ENCODE measurements at places on chromosomes 12 and 14. TPM values are rescaled to one million over a fixed set of nuclear protein-coding genes. Genes with fewer than 3 reads are reported as not detected.

NINJ2 gene
- total RNA-seq: 8.7 TPM

CD4 gene
- total RNA-seq: 126 TPM

DMAC2L gene
- total RNA-seq: 14.9 TPM

DLGAP5 gene
- total RNA-seq: 0.73 TPM

ZNF605 gene
- 5.1 TPM for total RNA-seq

ACVRL1 gene
- 0.16 TPM for total RNA-seq

SYCP3 gene
- 0.91 TPM for total RNA-seq

KRT75 gene
- total RNA-seq: not detected

PLEKHG7 gene
- total RNA-seq: 0.30 TPM

OR6J1 gene
- total RNA-seq: not detected

ENDOU gene
- total RNA-seq: not detected

KRT81 gene
- total RNA-seq: 0.30 TPM

FAM222A gene
- 1.5 TPM for total RNA-seq

APOF gene
- not detected for total RNA-seq

OR4K14 gene
- not detected for total RNA-seq

ALDH2 gene
- total RNA-seq: 2.5 TPM

SRGAP1 gene
- 0.25 TPM for total RNA-seq

TAS2R50 gene
- 1.6 TPM for total RNA-seq

CKB gene
- 6.6 TPM for total RNA-seq

FBXO21 gene
- 47.8 TPM for total RNA-seq

RASSF8 gene
- total RNA-seq: 0.50 TPM

ABCC9 gene
- total RNA-seq: not detected

OAS1 gene
- 8.5 TPM for total RNA-seq

LBHD2 gene
- total RNA-seq: not detected

C12orf60 gene
- total RNA-seq: 1.4 TPM

FAIM2 gene
- total RNA-seq: 0.30 TPM

RIN3 gene
- 107 TPM for total RNA-seq

KRT82 gene
- not detected for total RNA-seq

TPH2 gene
- total RNA-seq: not detected

SLC7A8 gene
- total RNA-seq: 8.1 TPM

CLEC6A gene
- not detected for total RNA-seq

KLRC3 gene
- total RNA-seq: 1.6 TPM

DHH gene
- total RNA-seq: 0.32 TPM

INHBC gene
- not detected for total RNA-seq

KCNMB4 gene
- 0.79 TPM for total RNA-seq

ACOT6 gene
- total RNA-seq: not detected

SLC4A8 gene
- total RNA-seq: 1.1 TPM

TAS2R10 gene
- not detected for total RNA-seq

PPTC7 gene
- 37.3 TPM for total RNA-seq

LGMN gene
- 6.2 TPM for total RNA-seq

EML5 gene
- 4.0 TPM for total RNA-seq

TMEM179 gene
- not detected for total RNA-seq

ZFP36L1 gene
- 123 TPM for total RNA-seq

EFS gene
- 0.15 TPM for total RNA-seq

PTGDR gene
- total RNA-seq: 1.8 TPM

KRT77 gene
- total RNA-seq: not detected

KCNJ8 gene
- total RNA-seq: 0.41 TPM

SERPINA4 gene
- total RNA-seq: not detected

PTGER2 gene
- 54.7 TPM for total RNA-seq

CBLN3 gene
- 5.0 TPM for total RNA-seq

SLC16A7 gene
- 49.8 TPM for total RNA-seq

JAG2 gene
- 0.76 TPM for total RNA-seq

POLE gene
- 70.4 TPM for total RNA-seq

All from T-cell (primary cell).